Stimulated activated CD8-positive, alpha-beta memory T cell treated with anti-CD3 and anti-CD28 coated beads, Interleukin-12 subunit alpha, Interleukin-12 subunit beta, amount 100 ng/mL, for 4 hours (primary cell): ENCODE measurements at places on chromosomes 13 and 19.

GRCh38 chr13:78586706-78587105, 16.6 kb downstream of the POU4F1 start:
- DNase-seq = no peak

GRCh38 chr13:29162638-29163235, 342.6 kb downstream of the MTUS2 start:
- DNase-seq = no peak

DNA sequence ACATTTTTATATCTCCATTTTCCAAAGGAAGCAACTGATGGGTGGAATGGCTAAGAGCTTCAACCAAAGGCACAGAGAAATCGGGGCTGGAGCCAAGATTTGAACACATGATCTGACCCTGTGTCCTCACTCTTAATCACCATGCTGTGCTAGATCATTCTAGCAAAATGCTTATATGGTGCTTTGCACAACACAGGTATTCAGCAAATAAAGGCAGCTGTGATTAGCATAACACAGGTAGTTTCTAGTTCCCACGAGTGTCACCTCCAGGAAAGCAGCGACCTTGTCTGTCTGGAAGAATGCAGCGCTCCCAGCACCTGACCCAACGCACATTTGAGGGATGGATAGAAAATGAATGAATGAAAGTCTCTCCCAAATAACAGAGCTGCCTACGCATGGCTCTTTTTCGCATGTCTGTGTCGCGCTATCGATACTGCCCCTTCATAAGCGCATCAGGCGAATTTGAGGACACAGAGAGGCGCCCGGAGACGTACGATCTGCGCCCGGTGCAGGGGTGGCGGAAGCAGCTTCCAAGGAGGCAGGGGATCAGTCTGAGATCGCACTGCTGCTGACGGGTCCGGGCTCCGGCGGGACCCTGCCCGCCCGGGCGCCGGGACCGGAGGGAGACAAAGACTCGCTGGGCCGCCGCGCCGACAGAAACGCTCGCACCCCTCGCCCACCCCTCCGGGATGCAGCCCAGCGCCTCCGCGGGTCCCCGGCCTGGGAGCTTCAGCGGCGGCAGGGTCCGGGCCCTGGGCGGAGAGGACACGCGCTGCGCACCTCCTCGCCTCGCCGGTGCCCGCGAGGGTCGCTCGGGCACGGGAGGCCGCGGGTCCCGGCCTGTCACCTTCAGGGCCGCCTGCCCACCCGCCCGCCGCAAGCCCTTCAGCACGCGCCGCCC, 609 bp downstream of the EPS15L1 start:
- DNase-seq = peak; percentile 8

DNA sequence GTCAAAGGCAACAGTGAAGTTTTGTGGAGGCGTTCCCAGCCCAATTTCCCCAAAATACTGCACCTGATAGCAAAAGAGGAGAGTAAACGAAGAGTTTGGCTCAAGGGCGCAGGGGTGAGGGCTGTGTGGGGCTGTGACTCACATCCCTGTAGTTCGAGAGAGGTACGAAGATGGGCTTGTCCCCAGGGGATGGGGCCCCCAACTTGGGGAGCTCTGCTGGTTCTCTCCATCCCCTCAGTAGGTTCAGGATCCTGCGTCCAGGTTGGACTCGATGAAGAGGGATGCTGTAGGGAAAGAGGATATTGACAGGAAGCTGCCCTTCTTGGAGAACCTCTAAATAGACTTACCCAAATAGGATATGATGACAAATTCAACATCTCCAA, 3.4 kb downstream of the NAPSA start:
- DNase-seq = no peak

DNA sequence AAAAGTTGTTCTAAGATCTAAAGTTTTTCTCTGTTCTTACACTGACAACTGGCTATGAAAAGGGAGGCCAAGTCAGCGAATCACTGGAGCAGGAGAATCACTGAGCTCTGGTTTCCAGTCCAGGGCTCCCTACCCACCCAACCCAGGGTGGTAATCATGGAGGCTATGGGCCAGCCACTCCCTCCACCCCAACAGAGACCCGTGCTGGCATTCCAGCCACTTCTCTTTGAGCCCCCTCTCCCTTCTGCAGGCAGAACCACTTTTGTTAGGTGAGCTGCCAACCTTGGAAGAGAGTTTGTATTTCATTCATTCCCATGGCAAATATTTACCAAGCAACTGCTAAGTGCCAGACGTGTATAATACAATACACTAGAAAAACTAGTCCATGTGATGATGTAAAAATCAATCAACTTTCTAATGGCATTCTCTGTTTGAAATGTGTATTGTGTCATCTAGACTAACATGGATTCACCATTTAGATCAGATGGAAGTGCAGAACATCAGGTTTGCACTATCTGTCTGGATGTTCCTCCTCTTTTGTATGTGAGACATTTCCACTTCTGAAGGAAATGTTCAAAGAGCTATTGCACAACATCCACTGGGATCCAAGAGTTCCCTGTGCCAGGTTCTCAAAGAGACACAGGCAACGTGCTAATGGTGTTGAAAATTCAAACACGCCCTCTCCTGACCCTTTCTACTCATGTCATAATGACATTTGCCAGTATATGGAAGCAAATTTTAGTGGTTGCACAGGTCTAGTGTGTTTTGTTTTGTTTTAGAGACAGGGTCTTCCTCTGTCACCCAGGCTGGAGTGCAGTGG, 5.3 kb downstream of the MLNR start:
- DNase-seq = no peak

DNA sequence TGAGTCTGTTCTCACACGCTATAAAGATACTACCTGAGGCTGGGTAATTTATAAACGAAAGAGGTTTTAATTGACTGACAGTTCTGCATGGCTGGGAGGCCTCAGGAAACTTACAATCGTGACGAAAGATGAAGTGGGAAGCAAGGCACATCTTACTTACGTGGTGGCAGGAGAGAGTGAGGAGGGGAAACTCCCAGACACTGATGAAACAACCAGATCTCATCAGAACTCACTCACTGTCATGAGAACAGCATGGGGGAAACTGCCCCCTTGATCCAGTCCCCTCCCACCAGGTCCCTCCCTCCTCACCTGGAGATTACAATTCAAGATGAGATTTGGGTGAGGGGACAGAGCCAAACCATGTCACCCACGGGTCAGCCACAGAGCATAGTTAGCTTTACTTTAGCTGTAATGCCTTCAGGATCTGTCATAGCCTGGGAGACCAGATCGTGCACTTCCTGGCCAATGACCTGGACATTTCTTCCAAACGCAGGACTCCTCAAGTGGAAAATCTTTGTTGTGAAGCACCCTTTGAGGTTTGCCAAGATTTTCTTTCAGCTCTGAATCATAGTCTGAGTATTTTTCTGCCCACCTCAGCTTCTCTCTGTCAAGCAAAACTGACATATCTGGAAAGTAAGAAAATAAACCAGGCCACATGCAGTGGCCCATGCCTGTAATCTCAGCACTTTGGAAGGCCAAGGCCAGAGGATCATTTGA, 25.2 kb upstream of the HIF3A start:
- no peak for DNase-seq

GRCh38 chr19:3039641-3040077, 10.6 kb upstream of the TLE2 start:
- DNase-seq = no peak

GRCh38 chr19:40392894-40393517, 3.0 kb upstream of the HIPK4 start:
- no peak for DNase-seq

DNA sequence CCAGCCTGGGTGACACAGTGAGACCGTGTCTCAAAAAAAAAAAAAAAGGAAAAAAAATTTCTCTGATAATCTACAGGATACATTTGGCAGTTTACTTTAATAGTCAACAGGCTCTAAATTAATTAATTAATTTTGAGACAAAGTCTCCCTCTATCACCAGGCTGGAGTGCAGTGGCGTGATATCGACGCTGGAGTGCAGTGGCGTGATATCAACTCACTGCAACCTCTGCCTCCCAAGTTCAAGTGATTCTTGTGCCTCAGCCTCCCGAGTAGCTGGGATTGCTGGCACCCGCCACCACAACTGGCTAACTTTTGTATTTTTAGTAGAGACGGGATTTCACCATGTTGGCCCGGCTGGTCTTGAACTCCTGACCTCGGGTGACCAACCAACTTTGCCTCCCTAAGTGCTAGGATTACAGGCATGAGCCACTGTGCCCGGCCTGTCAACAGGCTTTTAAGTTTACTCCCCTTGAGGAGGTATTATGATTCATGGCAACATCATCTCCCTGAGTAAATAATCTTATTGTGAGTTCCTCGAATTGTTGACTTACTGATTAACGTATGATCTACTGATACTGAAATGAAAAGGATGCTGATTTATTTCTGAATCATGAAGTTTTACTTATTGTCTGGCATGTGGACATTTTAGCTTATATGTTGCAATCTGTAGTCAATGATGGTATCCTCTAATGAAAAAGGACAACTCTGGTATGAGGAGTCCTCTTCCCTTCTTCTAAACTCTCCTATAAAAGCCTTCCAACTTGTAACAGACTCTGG, 21.3 kb upstream of the MTRF1 start:
- DNase-seq = no peak

GRCh38 chr13:43804461-43805070, 17.8 kb upstream of the ENOX1 start:
- no peak for DNase-seq

GRCh38 chr13:35255241-35255640, 221.2 kb downstream of the MAB21L1 start:
- no peak for DNase-seq

GRCh38 chr19:13058951-13059660, 43.6 kb downstream of the LYL1 start:
- DNase-seq = no peak

- DNase-seq = no peak
Observed at GRCh38 chr13:109747524-109747923, 38.9 kb downstream of the IRS2 start.

- DNase-seq = no peak
Observed at GRCh38 chr13:98252931-98253470, 75.9 kb upstream of the RNF113B start.

DNA sequence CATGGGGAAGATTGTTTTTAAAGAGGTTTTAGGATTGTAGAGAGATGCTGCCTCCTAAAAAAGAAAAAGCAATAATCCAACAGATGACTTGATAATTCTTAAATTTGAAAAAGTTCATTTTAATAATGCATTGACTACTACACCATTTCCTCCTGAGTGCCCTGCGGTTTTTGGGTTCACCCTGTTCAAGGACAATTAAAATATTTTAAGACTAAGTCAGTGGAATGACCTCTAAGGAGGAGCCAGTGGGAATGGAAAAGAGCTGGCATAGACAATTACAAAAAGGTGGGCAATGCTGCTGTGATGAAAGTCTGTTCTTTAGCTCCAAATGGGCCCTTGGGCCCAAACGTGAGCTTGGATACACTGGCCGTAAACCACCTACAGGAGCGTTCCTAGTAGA, 217.8 kb downstream of the LHFPL6 start:
- no peak for DNase-seq

DNA sequence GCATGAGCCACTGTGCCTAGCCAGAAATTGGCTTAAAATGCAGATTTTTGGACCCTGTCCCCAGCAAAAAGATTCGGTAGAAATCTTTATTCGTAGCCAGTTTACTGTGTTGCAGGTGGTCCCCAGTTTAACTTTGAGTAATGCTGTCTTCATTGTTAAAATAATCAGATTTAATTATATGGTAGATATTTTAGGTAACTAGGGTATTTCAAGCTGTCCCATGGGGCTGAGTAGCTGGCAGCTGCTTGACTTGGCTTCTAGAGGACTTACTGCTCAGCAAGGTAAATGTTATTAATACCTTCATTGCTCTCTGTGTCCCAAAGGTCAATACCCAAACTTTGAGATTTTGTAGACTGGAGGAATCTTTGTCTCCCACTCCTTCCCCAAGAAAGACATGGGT, 21.1 kb downstream of the LSM14A start:
- DNase-seq = no peak

GRCh38 chr13:38883783-38884182, 106.8 kb downstream of the STOML3 start:
- DNase-seq = no peak

- no peak for DNase-seq
Observed at GRCh38 chr13:45564133-45564776, 51.3 kb downstream of the ERICH6B start.

GRCh38 chr13:74886502-74886901, 595.5 kb downstream of the TBC1D4 start:
- no peak for DNase-seq

DNA sequence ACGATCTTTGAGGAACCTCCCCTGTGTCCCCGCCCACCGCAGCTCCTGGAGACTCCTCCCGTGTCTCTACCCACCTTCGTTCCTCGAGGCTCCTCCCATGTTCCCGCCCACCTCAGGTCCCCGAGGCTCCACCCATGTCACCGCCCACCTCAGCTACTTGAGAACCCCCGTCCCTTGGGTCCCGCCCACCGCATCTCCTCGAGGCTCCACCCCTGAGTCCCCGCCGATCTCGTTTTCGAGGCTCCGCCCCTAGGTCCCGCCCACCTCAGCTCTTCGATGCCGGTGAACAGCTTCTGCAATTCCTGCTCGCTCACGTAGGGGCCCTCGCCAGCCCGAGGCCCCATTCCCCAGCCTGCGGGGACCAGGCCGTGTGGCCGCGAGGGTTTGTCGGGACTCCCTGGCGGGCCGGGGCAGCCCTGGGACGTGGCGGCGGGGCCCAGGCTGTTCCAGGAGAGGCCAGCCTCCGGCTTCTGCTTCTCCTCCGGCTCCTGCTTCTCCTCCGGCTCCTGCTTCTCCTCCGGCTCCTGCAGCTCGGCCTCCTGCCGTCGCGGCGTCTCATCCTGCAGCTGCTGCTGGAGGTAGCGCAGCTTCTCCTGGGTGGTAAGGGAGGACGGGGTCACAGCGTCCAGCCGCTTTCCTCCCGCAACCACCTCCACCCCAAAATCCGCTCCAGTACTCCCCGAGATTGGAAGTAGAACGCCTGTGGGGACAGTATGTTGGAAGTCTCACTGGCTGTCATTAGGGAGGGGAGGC, 16.7 kb downstream of the TSKS start:
- DNase-seq = peak; percentile 11

- peak; percentile 41 for DNase-seq
Observed at GRCh38 chr19:33241530-33242101, 16.0 kb upstream of the SLC7A10 start.

GRCh38 chr13:52845334-52845761, 3.1 kb downstream of the PCDH8 start:
- DNase-seq = no peak

DNA sequence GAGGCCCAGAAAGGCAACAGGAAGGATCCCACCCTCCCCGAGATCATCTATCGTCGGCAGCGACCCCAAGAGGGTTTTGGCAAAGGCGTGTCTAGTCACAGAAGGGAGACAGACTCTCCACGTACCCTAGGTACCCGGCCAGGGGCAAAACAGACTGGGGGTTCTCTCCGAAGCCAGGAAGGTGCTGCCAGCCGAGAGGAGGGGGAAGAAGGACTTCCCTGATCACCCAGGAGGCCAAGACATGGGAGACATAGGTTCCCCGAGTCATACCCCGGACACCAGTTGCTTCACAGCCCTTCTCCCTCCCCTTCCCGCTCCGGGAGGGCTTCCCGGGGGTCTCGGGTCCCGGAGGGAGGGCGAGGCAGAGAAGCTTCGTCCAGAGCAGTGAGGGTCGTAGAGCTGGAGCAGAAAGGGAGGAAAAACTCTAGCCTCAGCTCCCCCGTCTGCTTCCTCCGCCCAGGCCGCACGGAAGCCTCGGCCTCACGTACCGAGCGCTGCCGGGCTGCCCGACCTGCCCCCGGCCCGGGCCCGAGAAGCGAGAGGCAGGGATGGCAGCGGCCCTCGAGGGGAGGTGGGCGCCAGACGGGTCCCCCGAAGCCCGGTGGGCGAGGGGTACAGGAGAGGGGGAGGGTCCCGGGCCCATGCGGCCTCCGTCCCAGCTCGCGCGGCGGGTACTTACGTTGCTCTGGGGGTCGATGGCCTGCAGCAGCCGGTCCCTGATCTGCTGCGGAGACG, 644 bp downstream of the MED26 start:
- peak; percentile 2 for DNase-seq
